Left ventricle myocardium inferior (tissue), 1 donor: ENCODE measurements at places on chromosomes 1 and 21.

DNA sequence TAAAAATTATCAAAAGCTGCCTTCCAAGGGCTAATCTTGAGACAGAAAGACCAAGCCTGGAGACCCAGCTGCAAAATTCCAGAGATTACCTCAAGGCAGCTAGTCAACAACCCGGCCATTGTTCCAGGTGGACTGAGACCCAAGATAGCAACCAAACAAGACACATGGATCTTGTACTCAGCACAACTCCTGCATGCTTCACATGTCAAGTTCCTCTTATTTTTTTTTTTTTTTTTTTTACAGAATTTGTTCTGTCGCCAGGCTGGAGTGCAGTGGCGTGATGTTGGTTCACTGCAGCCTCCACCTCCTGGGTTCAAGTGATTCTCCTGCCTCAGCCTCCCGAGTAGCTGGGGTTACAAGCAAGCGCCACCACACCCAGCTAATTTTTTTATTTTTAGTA lies 40.1 kb downstream of the CD2 start:
- DNase-seq = no peak

- DNase-seq = no peak
These were observed 20.5 kb downstream of the ALDH4A1 start for GRCh38 chr1:18881642-18882431.

- DNase-seq = no peak
These were observed 6.8 kb downstream of the ODF2L start for GRCh38 chr1:86389307-86389706.

DNA sequence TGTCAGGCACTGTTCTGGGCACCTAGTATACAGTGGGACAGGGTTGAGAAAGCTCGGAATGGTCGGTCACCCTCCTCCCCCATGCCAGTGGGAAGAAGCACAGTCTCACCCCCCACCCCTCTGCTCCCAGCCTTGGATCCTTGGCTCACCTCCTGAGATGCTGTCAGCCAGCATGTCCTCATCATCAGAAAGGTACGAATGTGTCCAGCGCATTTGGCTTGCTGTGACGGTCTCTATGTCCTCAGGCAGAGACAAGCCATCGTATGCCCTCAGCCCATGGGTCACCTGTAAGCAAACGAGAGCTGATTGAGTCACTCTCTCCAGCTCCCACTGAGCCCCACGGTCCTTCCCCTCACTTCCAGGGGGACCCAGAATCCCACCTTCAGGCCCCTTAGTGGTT lies 41.1 kb downstream of the HSPG2 start:
- DNase-seq = no peak

DNA sequence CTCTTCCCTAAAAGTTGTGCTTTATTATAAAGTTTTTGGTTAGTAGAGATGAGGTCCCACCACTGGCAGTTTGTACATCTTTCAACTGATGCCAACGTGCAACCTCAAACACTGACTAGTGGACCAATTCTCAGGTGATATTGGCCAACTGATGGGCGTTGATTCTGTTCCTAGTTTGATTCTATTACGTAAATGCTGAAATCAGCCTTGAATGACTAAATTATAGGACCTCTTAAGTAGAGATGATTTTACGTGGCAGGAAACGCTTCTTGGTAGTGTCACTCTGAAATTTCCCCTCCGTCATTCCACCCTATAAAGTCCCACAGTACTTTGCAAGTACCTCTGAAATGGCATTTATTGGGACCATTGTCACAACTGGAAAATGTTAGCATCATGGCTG lies 8.8 kb upstream of the FNDC7 start:
- DNase-seq = no peak

GRCh38 chr1:29893806-29894205 lies 657.5 kb downstream of the PTPRU start:
- no peak for DNase-seq

- DNase-seq = peak; percentile 20
These were observed 657 bp upstream of the LIN9 start for GRCh38 chr1:226309398-226310244.

GRCh38 chr21:34280389-34280795 lies 83.4 kb upstream of the KCNE2 start:
- DNase-seq = peak; percentile 53
